ENCODE measurements at places on chromosomes 3 and 15.

DNA sequence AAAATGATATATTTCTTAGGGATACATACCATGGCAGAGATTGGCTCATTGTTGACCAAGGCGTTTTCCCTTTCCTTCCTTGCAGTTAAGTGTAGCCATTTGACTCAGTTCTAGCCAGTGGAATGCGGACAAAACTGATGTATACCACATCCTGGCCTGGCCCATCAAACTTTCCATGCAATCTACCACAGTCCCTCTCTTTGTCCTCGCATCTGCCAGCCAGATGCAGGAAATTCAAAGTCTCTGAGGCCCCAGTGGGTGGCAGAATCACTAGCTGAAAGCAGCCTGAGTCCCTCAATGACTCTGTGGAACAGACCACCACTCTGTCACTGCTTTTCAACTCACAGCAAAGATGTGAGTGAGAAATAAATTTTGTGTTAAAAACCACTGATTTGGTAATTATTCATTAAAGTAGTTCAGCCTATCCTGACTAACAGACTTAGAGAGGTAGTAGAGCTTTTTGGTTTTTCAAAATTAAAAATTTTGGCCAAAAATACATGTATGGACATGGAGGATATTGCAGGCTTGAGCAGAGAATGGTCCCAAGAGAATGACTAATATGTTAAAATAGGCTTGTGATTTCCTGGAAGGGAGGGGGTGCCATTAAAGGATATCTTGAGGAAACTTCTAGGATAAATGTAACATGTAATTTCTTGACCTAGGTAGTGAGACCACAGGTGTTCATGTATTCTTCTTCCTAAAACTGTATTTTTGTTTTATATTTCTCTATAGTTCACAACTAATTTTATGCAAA is 10.9 kb downstream of the LRRFIP2 start:
- ATAC-seq = peak; percentile 58

DNA sequence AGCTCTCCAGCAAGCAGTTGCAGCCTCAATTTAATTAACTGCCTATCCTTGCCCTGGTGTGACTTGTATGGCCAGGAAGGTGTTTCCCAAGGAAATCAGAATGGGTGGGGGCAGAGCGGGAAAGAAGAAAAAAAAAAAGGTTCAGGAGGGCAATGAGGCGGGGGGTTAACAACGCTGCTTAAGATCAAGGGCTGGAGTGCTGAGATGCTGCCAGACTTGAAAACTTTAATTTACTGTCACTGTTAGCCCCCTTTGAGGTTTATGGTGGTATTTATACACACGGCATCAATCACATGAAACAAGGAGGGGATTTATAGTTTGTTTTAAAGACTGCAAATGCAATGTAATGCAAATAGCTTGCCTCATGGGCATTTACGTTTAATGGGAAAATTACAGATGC is 319.4 kb upstream of the NR2F2 start:
- no peak for ATAC-seq

DNA sequence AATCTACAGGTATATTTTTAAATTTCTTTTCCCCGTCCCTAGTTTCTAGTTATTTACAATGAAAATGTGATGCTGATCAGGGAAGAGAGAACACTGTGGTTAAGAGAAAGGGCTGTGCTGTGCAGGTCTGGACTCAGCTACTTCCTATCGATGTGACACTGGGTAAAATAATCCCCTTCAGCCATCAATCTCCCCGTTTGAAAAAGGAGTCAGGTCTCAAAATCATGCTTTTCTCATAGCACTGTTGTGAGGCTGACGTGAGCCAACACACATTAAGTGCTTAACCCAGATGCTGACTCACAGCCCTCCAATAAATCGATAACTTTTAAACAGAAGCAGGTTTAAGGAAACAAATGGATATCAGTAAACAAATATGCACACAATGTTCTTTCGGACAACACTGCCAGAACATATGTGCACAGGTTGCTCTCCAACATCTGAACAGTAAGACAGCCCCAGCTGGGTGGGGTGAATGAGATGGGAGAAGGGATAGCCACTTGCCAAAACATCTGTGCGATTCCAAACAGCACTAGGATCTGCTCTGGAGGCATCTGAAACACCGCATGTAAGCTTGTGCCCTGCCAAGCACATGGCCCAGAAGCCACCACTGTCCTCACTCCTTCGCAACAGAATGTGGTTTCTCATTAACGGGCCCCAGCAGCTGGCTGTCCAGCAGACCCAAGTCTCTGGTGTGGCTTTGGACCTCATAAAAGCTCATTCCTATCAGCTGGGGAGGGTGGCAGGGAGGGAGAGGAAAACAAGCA is 143.2 kb upstream of the PRICKLE2 start:
- no peak for ATAC-seq

DNA sequence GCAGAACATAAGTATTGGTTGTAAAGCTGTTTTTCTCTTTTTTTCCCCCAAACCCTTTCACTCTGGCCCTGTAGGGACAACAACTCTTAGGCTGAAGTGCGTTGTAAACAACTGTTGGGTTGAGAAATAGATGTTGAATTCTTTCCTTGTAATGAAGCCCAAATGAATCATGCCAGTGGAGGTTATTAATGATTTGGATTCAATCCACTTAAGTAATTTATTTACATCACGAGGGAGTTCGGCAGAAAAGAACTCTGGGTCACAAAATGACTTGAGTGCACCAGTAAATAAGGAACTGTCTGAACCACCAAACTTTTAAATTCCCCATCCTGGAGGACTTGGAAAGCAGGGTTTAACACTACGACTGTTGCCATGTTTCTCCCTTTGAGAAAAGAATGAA is 218.9 kb downstream of the PDZRN3 start:
- no peak for ATAC-seq

- no peak for ATAC-seq
Observed at GRCh38 chr15:47293466-47294162, 423.7 kb upstream of the SEMA6D start.

DNA sequence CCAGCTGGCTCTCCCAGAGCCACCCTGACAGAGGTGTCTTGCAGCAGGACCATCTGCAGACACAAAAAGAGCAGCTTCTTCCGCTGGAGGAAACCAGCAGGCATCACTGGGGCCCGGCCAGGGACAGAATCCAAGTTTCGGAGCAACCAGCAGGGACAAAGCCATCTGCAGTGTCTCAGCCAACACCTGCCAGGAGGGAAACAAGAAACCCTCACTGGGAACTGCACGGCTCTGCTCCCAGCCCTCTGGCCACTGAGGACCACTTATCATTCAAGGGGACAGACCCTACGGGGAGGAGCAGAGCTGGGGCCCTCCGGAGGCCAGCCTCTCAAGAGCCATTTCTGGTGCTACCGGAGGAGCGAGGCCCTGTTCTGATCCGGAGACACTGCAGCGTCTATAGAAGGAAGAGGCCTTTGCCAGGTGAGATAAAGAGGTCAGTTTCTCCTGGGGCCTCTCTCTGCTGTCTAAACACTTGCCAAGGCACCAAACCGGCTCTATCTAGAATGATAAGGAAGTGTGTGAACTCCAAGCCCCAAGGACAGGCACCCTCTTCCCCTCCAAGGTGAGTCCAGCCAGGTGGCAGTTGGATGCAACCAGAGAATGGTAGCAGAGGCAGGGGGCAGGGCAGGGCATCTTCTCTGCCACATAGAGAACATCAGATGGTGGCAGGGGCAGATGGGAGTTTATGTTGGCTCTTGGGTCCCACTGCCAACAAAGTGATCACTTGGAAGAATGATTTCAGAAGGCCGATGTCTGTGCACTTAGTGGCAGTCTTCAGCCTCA is 89.0 kb downstream of the CHSY1 start:
- no peak for ATAC-seq

DNA sequence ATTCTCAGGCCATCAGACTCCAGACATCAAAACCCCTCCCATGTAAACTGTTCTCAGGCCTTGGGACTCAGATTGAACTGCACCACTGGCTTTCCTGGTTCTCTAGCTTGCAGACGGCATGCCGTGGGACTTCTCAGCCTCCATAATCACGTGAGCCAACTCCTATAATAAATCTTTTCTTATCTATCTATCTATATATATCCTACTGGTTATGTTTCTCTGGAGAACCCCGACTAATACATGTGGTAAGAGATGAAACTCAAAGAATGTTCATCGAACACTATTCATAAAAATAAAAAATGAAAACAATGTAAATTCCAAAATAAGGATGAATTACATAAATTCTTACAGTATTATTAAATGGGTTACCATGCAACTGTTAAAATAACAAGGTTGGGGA is 84.5 kb upstream of the NTRK3 start:
- no peak for ATAC-seq

DNA sequence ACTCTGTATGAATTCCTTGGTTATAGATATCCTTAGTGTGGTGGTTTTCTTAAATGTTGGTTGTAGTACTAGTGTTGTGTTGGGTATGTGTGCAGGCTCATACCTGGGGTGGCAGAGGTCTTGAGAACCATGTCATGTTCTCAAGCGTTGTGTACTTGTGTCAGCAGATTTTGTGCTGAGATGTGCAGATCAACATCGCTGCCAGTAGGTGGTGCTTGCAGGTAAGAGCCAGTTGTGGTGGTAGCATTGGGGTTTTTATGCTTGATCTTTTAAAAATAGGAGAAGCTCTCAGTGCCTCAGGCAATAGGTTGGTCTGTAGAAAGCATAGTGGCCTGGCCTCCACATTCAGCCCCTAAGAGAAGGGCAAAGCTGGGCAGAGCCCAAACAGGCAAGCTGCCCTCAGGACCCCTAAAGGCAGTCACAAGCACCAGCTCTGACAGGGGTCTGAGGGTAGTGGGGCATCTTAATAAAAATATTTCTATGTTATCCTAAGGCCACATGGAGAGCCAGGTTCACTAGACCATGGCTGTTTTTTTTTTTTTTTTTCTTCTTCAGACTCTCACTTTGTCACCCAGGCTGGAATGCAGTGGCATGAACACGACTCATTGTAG is 164.0 kb downstream of the IL20RB start:
- no peak for ATAC-seq

DNA sequence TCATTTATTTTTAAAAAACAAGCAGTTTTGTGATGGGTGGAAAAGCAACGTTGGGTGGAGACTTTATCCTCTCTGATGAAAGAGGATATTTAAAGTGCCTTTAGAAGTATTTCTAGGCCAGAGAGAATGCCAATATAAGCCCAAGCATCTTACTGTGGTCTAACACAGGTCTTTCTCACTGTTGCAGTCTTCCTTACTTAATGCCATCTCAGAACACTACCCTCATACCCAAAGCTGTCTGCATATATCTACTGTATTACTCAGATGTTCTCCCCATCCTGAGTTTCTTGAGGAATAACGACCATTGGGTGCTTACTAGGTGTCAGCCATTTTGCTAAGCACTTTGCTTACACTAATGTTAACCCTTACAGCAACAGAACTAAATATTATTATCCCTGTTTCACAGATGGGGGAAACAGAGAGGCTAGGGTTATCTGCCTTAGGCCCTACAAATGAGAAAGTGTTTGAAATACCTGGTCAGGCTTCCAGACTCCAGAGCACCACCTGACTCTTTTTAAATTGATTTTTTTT is 29.8 kb upstream of the EBLN2 start:
- ATAC-seq = no peak

Measured in stimulated activated memory B cell treated with anti-CD40 and anti-IgM and Interleukin-4, amounts not matched to agents 10 μg/mL and 1 μg/mL and 100 μg/mL, for 72 hours (primary cell).